Hematopoietic multipotent progenitor cell treated with erythropoietin and hydrocortisone succinate and interleukin-3 and kit ligand, for 4 days (in vitro differentiated cells): ENCODE measurements at places on chromosomes 12 and 14.

DNA sequence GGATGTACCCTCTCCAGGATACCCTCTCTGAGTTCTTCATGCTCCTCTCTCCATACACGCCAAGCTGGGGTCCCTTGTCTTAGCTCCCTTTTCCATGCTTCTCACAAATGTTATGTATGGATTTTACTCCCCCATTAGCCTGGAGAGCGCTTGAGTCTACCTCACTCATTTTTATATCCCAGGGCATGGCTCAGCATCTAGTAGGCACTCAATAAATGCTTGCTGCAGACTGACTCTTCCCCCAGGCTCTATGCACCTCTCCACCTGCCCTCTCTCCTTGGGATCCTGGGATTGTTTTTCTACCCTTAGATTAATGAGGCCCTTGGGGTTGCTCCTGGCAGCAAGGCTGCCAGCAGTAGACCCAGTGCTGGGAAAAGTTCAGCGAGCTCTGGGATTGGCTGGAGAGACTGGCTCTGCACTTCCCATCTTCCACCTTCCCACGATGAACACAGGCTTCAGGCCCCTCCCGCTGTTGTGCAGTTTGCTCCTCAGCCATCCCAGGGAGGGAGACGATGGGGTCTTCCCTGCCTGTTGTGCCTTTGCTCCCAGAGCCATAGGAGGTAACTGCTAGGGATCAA, 2.2 kb downstream of the NRIP2 start:
- DNase-seq = no peak

DNA sequence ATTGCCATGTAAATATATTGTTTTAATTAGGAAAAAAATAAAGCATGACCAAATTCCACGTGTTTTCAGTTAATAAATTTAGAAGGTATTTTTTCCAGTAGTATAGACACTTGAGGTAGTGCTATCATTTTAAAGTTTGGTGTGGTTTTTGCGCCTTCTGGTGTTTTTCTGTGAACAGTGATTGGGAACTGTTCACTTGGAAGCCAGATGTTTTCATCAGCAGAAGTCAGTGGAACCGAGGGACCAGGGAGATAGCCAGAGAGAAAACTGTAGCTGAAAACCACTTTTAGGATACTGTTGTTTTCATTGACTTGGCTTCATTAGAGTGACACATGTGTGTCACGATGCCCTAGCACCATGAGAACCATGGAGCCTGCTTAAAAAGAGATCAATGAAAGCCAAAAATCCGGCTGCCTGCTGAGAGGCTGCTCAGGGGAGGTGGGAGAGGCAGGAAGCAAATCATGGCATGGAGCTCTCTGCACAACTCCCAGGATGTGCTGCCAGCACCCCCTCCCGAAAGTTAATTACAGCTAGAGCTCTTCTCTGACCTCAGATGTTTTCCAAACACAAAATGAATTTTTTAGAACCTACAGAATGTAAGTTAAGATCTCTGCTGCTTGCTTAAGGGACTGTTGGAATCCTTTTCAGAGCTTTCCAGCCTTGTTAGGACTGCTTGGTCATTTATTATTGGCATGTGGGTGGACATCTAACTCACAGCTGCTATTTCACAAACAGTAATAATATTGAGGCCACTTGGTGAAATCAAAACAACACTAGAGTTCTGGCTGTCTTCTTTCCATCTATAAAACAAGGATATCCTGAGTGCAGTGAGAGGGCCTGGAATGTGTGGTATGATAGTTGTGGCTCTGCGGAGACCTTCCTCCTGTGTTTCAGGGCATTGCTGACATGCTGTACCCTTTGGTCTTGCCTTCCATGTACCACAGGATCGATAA, 192.3 kb downstream of the ANO4 start:
- DNase-seq = no peak

- DNase-seq = no peak
These were observed 3.2 kb upstream of the ATXN2 start for GRCh38 chr12:111602348-111602747.

DNA sequence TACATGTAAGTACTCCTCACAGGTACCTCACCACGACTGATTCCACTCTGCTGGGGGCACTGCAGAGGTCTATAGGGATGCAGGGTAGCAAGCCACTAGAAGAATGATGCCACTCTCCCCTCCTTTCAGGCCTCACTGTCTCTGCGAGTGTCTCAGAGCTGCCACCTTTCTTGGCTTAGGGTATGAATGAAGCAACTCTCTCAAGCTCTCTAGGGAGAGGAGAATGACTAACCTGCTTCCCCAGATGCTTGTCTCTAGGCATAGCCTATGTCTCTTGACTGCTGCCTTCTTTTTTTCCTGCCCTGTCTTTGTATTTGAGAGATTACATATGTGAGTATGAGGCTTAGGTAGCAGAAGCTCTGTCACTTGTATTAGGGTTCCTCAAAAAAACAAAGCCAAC, 566.5 kb upstream of the ATP2B1 start:
- no peak for DNase-seq

- DNase-seq = no peak
These were observed 3.2 kb downstream of the DUSP6 start for GRCh38 chr12:89348894-89349699.
